ENCODE measurements at places on chromosomes 6 and 20.

DNA sequence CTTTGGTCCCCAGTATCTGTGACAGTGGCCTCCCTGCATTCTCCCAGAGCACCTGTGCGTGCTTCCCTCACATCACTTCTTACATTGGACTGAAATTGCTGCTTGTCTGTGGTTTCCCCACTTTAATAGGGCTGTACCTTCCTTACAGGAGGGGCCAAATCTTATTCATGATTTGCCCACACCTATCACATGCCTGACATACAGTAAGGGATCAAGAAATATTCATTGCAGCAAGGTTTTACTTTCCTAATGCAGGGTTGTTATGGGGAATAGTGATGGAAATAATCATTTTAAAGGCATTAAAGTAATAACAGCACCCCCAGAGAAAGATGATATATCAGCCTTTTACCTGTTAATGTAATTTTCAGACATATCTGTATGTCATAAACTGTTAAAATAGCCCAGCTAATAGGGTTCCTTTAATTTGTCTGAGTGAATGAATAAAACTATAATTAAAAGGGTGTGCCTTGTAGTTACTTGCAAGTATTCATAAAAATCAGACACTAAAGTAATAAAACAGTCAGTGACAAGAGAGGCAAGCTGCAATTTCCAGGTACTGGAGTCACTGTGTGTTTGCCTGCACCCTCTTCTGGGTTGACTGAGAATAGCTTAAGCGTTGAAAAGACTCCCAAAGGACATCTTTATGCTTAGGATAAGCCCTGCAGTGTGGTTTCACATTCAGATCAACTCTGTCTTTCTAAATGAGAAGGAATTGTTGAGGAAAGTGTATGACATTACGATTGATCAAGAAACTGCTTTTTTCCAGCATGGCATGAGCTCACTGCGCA, 182.7 kb downstream of the PHACTR1 start:
- DNase-seq, result no peak

DNA sequence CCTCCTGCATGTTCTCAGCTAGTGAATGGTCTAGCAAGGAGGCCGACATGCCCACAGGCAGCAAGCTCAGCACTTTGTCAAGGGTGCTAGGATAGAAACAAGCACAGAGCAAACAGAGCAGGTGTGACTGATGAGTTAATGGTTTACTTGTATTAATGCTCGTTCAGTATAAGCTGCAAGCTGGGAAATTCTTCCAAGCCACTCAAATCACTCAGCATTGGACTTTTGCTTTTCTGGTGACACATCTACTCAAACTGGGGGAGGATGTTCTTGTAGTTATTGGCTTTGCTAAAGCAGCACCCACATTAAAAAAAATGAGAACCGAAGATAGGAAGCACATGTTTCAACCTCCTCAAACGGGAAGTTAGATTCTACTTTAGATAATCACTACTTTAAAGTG, 43.1 kb upstream of the NEDD9 start:
- no peak for DNase-seq

DNA sequence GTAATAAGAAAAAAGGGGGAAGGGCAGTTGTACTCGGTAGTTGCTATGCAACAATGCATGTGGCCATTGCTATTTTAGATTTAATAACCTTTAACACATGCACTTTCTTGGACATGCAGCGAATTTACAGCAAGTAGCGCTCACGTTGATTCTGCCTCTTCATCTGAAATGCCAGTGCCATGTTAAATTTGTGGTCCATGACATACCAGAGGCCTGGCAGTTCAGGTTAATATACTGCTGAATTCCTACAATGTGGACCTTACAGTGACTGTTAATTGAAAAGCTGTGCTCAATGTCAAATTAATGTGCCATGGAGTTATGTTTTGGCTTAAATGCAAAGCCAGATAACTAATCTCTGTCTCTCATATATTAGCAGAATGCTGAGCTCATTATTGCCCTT, 699.7 kb downstream of the DOK5 start:
- DNase-seq, result no peak

DNA sequence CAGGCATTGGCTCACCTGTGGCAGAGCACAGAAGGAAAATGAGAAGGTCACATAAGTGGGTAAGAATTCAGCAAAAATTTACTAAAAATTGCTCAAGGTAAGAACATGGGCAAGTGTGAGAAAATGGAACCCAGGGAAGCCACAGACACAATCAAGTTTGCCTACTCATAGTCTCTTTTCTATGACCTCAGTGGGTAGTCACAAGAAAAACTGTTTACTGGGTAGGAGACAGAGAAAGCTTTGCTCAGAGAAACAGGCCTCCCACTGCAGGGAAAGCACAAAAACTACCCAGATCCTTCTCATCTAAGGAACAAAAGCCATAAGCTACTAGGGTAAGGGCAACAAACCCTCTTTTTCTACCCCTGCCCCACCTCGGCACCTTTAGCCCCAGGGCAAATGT, 35.2 kb downstream of the FAM184A start:
- no peak for DNase-seq

DNA sequence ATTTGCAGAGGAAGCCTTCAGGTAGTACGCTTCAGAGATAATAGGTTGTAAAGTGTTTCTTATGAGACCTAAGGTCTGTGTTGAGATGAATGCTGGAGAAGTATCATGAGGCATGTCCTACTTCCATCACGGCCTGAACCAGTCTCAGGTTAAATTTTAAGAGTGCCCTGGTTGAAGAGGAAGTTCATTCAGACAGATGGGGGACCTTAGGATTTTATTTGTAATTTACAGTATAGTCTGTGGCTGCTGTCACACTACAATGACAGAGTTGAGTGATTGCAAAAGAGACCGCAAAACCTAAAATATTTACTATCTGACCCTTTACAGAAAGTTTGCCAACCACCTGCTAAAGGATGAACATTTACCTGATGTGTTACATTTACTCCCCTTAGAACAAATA, 70.9 kb downstream of the UST start:
- no peak for DNase-seq

DNA sequence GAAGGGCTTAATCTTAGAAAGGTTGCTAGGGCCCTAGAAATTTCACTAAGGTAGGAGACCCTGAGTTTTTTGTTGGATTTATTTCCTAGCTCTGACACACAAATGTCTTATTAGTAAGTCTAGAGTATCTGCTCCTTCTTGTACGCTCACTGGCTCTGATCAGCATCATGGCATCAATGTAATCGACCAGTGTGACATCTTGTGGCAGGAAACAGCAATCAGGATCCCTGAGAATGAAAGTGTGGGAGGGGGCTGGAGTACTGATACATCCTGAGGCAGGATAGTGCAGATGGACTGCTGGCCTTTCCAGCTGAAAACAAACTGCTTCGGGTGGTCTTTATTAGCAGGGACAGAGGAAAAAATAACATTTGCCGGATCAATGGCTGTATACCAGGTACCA, 10.0 kb upstream of the CST7 start:
- no peak for DNase-seq

GRCh38 chr6:129393654-129394053, 316.3 kb downstream of the ARHGAP18 start:
- no peak for DNase-seq

- no peak for DNase-seq
Measured at GRCh38 chr6:87430499-87430898, 22.7 kb downstream of the CFAP206 start.

- DNase-seq, result no peak
Measured at GRCh38 chr20:31684153-31685015, 38.3 kb downstream of the BCL2L1 start.

GRCh38 chr6:96604420-96604819, 41.5 kb downstream of the FHL5 start:
- DNase-seq, result no peak

DNA sequence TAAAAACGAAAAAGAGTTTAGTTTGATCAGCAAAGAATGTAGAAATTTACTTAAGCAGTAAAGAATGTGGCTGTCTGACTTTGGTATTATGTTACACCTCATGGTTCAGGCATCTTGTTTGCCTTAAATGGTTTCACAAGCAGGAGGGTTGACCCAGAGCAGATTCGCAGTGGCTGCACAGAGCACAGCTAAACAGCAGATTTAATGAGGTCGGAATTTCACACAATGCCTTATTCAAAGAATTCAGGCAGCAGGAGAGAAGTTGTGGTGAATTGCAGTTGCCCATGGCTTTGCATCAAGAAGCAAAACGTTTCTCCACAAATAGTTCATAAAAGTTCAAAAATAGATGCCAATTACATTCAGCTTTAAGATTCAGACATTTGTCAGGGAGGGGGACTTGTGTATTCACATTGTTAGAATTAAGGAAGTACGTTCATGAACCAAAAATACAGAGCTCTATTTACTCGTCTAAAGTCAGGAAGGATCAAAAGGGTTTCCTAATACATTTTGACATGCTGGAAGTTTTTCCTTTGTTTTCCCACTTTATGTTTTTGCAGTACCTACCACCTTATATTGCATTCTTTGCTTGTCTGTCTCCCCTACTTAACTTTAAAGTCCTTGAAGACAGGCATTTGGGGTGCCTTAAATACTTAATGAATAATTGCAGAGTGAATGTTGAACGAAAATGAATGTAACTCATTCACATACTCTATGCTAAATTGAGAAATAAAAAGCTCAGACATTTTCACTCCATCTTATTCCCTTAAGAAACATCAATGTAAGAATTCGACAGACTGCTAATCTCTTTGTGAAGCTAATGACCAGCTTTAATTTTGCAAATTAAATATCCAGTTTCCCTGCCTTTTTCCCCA, 1163.6 kb upstream of the CITED2 start:
- peak; percentile 75 for DNase-seq

GRCh38 chr6:9984607-9985006, 430.3 kb downstream of the TFAP2A start:
- no peak for DNase-seq

DNA sequence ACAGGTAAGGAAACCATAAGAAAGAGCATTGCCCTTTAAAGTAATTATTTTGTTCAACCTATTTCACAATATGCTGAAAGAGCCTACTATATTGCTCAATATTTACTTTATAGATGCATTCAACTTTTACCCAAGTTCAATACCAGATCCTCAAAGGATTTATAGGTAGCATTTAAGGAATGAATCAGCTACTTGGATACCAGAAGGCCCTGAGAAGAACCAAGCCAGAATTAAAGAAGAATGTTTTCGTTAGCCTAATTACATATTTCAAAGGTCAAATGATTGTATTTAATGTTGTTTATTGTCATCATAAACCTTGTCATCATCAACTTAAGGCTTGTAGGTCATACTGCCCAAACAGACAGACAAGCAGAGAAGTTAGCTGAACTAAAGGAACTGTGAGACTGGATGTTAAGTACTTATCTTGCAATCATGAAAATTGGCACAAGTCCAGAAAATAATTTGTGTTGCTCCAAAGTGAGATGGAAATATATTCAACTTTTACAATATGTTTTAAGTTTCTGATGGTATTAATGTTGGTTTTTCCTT, 636.7 kb downstream of the RFPL4B start:
- peak; percentile 4 for DNase-seq

GRCh38 chr20:24798930-24799705, 150.0 kb upstream of the CST7 start:
- no peak for DNase-seq

GRCh38 chr20:50404419-50405234, 105.6 kb upstream of the PTPN1 start:
- DNase-seq, result no peak

GRCh38 chr6:29491574-29491973, 3.8 kb upstream of the MAS1L start:
- DNase-seq, result no peak

DNA sequence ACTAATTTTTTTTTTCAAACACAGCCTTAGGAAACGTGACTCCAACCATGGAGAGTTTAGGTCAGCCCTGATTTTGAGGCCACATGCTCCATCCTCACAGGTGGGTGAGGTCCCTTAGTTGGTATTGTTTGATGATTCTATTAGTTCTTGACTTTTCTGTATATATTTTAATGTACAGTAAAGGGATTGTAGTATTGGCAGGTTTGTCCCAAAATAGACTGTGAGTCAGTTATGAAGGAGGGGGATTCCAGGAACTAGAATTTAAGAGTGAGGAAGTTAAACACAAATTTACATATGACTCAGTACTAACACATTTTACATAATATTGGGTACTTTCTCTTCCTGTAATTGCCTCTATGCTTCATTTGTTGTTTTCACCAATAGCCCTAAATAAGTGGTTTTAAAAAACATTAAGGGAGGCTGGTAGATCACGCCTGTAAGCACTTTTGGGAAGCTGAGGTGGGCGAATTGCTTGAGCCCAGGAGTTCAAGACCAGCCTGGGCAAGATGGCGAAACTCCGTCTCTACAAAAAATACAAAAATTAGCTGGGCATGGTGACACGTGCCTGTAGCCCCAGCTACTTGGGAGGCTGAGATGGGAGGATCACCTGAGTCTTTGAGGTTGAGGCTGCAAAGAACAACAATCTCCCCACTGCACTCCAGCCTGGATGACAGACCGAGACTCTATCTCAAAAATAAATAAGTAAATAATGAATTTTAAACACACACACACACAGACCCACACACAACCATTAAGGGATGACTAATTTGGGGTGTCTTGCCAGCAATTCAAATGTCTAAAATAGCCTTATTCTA, 81.8 kb downstream of the SGK1 start:
- DNase-seq, result peak; percentile 60

GRCh38 chr6:70886661-70887060, 70.2 kb downstream of the B3GAT2 start:
- no peak for DNase-seq

DNA sequence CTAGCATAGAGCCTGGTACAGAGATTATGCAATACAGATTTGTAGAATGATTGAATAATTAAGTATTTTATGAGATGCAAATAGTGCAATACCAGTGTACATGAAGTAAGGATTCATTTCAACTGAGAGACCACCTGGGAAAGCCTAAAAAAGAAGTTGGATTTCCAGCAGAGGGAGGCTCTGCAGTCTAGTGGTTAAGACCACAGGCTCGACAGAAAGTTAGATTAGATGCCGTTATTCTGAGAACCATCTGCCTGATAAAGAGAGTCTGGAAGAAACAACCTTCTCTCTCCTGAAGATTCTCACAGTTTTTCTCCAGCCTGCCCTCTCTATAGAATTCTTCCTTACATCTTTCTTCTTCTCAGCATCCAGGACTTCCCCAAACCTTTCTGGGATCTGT, 13.6 kb upstream of the TNFRSF21 start:
- DNase-seq, result no peak

Measured in dermis microvascular lymphatic vessel endothelial cell (primary cell).